CD4-positive, alpha-beta T cell treated with Interleukin-21 for 1 hour (primary cell): ENCODE measurements at places on chromosomes 5 and 9.
A peak's percentile ranks its signal among the peaks of the same experiment; 100 is the strongest.

- DNase-seq, result no peak
Observed at GRCh38 chr9:16705111-16705604, 165.3 kb downstream of the BNC2 start.

GRCh38 chr9:106324591-106325280 is 538.2 kb upstream of the ZNF462 start:
- DNase-seq, result no peak

GRCh38 chr5:41309275-41309674 is 95.9 kb upstream of the C6 start:
- DNase-seq, result no peak

DNA sequence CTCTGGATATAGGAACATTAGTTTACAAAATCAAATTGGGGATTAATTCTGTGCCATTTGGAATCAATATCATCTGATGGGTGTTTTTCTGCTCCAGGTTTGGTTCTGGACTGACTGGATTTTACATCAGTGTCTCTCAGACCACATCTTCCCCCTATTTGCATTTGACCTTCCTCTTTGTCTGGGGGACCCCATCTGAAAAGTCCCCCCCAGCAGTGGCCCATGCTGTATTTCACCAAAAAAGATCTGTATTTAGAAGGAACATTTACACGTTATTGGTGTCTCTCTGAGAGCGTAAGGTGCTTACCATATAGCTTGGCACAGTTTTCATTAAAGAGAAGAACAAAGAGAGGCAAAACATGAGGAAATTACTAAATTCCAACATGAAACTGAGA is 215.6 kb upstream of the CLINT1 start:
- no peak for DNase-seq

GRCh38 chr5:131684051-131684450 is 49.0 kb upstream of the RAPGEF6 start:
- DNase-seq, result no peak

DNA sequence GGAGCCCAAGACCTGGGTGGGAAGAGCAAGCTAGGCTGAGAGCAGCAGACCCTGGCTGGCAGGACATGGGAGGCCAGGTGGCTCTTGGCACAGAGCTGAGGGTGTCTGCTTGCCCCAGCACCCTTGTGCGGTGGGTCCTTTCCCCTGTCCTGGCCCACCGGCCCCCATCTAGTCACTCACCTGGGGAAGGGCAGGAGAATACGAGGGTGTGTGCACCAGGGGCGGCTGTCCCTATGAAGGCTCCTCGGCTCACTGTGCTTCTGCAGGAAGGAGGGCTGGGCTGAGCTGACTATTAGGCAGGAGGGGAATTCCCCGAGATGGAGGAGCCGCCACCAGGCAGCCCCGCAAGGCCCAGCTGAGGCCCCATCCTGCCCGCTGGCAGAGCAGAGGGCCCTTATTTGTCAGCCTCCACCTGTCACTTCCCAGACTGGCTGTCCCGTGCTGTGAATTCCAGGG is 6.1 kb upstream of the TNIP1 start:
- DNase-seq, result peak; percentile 77

DNA sequence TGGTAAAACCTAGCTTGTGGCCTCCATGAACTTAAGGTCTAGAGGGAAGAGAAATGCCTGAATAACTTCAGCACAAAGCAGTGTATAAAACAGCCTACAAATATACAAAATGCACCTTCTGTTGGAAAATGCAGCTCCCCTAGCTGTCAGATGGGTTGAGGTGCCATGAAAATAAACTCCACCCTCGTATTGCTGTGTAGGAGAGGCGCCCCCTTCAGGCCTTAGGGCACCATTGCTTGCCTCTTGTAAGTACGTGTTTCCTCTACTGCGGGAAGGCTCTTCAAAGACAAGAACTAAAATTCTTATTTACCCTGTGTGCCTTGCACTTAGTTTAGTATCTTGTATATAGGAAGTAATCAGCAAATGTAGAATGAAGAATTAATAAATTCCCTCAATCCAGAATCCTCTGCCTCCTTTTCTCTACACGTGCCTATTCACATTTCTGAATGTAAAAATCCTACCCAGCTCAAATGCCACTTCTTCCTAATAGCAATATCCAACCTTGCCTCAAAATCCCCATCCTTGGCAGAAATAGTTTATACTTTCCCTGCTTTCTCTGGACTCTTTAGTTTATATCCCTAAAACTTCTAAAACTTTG is 393.7 kb upstream of the PDE4D start:
- peak; percentile 10 for DNase-seq

- peak; percentile 63 for DNase-seq
Observed at GRCh38 chr9:123322273-123323195, 33.5 kb upstream of the CRB2 start.

GRCh38 chr9:81717747-81718077 is 28.4 kb upstream of the TLE1 start:
- no peak for DNase-seq

DNA sequence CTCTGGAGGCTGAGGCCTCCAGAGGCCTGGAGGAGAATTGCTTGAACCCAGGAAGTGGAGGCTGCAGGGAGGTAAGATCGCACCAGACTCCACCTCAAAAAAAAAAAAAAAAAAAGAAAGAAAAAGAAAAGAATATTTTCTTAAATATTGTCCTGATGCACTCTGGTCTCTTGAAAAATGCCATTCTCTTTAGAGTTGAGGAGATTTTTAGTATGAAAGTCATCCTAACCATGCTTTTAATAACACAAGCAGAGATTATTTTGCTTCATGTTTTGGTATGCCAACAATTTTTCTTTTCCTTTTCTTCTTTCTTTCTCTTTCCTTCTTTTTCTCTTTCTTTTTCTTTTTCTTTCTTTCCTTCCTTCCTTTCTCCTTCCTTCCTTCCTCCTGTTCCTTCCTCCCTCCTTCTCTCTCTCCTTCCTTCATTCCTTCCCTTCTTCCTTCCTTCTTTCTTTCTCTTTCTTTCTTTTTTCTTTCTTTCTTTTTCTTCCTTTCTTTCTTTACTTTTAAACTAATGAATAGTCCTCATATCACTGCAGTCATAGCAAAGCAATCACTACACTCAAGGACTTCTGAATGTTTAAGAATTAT is 116.9 kb upstream of the CCNH start:
- no peak for DNase-seq

DNA sequence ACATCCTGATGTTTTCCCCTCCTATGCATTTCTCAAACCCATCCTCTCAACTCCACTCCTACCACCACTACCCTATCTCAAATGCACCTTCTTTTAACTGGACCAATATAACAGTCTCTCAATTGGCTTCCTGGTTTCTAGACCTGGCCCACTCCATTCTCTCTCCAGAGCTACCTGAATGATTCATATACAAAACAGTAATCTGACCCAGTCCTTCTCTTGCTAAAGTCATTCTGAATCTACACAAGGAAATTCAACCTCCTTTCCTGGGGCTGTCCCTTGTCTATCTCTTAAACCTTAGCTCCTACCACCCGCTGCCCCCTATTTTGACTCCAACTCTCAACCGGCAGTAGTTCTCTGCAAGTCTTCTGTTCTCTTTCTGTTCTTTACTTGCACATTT is 97.2 kb downstream of the PCSK1 start:
- DNase-seq, result no peak

- DNase-seq, result peak; percentile 47
Observed at GRCh38 chr5:140569197-140569596, 4.6 kb downstream of the SLC35A4 start.

DNA sequence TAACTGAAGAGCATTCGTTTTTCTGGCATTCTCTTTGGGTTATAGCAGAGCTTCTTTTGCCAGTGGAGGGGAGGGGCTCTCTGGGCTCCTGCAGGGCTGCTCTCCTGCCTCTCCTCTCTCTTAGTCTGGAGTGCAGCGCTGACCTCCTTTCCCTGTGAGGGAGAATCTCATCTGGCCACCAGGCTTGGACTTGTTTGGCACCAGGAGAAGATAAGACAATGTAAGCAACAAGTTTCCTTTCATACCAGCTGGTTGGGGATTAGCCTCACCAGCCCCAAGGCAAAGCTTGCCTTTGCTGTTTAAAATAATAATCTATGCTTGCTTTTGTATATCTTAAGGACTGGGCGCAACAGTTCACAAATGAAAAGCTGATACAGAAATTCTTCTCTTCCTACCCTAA is 196.4 kb downstream of the TLE4 start:
- DNase-seq, result no peak

DNA sequence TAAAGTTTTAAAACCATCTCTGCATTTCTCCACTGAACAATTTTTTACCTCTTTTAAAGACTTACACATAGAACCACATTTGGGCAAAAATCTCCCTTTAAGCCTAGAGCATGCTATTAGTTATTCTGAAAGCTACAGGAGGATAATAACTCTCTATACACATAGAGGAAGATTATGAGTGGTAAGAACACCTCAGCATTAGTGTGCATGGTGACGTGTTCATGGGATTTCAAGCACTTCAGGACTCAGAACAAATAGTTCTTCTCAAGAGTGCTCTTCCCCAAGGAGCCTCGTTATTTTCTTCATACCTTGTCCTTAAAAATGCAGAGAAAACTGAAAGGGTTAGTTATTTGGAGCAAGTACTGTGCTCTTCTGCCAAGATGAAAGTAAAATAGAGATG is 256.9 kb upstream of the TUSC1 start:
- no peak for DNase-seq

- no peak for DNase-seq
Observed at GRCh38 chr9:134052491-134052890, 15.3 kb downstream of the BRD3 start.

- DNase-seq, result no peak
Observed at GRCh38 chr9:105067895-105068580, 140.1 kb upstream of the ABCA1 start.

- DNase-seq, result no peak
Observed at GRCh38 chr9:83178717-83179116, 115.8 kb upstream of the RASEF start.

- peak; percentile 42 for DNase-seq
Observed at GRCh38 chr5:151523335-151523734, 67.8 kb downstream of the FAT2 start.

GRCh38 chr5:95620870-95621838 is 1.3 kb downstream of the GPR150 start:
- DNase-seq, result peak; percentile 42

GRCh38 chr9:27590651-27591050 is 17.4 kb upstream of the C9orf72 start:
- DNase-seq, result no peak

- peak; percentile 45 for DNase-seq
Observed at GRCh38 chr5:134079748-134080581, 34.5 kb upstream of the TCF7 start.

DNA sequence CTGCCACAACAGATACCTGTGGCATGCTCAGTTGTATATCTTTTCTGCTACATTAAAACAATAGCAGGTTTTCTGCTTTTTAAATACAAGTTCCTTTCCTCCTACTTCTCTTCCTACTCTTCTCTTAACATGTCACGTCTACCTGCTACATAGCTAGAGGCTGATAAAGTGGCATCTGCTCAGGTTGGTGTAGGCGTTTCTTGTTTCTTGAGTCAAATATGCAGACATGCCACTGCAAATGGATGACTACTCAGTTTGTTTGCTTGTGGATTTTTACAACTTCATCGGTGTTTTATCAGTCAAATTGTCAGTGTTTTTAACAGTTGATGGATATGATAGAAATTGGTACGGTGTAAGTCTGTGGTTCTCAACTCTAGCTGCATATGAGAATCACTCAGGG is 525.7 kb downstream of the TLE4 start:
- DNase-seq, result no peak

- no peak for DNase-seq
Observed at GRCh38 chr5:138029501-138029900, 3.4 kb downstream of the FAM13B start.

- DNase-seq, result no peak
Observed at GRCh38 chr5:17295671-17296070, 78.2 kb downstream of the BASP1 start.

DNA sequence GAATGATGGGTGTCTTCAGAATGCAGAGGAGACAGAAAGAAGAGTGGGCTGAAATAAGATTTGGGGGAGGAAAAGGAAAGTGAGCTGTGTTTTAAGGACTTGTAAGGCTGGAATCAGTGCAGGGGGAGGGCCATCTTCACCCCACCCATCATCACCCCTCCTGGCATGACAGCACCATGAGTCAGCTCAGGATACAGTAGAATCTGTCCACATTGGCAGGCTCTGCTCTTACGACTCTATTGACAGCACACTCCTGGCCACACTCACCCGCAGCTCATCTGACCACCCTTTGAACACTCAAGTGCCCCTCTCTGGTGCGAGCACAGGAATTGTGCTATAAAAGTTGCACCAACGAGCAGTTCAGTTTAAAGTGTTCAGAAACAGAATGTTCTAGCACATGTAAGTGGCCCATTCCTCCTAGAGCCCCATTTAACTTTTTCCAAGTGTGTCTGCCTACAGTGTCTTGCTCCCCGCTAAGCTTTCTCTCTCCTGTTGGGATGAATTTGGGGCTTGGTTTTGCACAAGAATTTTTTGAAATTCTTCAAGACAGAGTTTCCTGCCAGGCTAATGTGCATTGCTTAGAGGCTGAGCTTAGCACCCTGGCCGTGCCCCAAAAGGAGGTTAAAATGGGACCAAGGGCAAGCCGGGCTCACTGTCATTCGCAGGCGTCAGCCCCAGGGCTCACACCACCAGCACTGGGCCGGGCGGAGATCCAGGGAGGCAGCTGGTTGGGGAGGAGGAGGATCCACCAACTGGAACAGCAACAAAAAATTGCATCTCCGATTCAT is 12.0 kb downstream of the ADRA1B start:
- no peak for DNase-seq

DNA sequence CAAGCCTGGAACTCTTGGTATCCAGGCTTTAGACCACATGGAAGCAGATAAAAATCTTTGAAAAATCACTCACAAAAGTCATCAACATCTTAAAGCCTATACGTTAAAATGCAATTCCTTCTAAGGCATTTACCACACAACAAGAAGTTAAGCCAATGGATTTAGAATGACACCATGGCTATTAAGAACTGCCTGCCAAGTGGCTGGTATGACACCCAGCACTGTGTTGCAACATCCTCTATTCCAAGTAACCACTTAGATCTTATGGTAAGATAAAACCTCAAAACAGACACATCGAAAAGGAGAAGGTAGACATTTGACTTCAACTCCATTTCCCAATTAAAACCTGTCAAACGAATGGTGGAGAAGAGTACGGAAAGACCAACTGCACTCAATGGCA is 344.2 kb upstream of the SLC30A5 start:
- no peak for DNase-seq

GRCh38 chr9:129109952-129110739 is 447 bp downstream of the CRAT start:
- no peak for DNase-seq

- peak; percentile 45 for DNase-seq
Observed at GRCh38 chr9:98775831-98776441, 20.4 kb downstream of the ANKS6 start.

GRCh38 chr5:175680020-175680419 is 22.1 kb downstream of the HRH2 start:
- DNase-seq, result no peak

GRCh38 chr9:109901201-109901600 is 121.2 kb downstream of the PALM2AKAP2 start:
- DNase-seq, result no peak

DNA sequence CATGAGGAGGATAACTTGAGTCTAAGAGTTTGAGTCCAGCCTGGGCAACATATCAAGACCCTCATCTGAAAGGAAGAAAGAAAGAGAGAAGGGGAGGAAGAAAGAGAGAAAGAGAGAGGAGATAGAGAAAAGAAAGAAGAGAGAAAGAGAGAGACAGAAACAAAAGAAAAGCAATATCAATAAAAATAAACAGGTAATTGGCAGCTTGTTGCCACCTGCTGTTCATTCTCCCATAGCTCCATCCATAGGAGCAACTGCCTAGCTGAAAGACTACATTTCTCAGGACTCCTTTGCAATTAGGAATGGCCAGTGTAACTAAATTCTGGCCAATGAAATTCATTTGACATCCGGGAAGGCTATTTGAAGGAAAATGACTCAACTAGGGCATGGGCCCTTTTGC is 4.6 kb upstream of the TTC39B start:
- peak; percentile 31 for DNase-seq

- DNase-seq, result peak; percentile 10
Observed at GRCh38 chr9:89154651-89155336, 23.8 kb downstream of the SHC3 start.
